ENCODE measurements at places on chromosomes 1 and 21.

DNA sequence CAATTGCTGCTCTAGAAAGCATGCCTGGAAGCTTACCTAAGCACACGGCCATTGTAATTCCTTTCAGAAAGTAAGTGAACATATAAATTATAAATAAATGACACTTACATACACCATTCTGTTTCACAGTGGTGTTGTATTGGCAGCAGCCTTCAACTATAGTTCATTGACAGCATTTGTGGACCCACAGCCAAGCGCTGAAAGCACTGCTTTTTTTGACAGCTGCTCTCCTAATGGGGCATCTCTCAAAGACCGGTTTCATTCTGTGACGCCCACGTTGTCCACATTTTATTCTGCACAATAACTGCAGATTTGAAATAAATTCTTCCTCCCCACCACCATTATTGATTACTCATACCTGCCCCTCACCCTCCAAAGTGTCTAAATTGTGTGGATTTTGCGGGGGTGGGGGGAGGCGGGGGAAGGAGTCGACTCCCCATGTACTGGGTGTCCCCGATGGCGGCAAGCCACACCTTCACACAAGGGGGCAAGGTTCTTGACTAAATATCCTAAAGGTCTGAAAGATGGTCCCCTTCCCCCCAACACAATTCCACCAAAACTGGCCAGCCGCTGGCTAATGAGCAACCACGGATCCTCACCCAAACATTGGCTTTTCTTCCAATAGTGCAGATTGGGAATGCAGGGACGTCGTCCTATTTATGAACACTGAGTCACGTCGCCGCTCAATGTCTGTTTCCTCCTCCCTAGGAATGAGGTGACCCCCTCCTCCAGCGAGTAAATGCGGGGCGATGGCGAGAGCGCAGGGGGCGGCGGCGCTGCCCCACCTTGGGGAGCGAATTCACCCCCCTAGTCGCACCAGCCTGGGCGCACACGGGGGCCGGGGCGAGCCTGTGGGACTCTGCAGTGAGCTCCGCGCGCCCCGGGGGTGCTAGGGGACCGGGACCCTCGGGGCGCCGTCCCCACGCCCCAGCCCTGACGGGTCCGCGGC, 960 bp downstream of the RCAN1 start:
- DNase-seq: no peak

DNA sequence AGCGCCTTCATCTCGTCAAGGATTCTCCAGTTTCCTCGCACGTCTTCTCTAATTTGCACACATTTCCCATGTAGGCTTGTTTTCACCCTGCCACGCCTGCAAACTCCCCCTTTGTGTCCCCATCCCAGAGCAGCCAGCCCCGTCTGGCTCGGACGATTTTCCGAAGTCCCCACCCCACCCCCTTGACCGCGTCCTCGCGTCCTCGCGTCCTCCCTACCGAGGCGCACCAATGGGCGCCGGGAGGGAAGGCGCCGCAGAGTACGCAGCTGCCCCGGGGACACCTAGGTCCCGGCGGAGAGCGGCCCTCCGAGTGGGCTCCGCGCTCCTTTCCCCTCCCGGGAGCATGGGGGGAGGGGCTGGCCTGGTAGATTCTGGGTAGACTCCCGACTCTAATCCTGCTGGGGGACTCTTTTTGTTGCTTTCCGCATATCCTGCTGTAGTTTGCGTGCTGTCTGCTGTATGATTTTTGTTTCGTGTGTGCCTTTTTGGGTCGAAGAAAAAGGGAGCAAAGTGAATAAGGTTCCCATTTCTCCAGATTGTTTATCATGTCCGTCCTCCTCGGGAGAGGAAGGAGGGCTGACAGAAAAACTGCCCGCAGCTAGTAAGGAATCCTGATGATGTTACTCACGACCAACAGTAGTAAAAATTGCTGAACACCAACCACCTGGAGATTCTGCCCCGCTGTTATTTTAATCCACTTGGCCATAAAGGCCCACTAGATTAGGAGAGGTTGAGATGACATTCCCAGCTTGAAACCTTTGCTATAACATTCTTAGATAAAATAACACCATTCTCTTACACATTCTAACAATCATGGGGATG, 1.5 kb downstream of the CACHD1 start:
- DNase-seq: no peak

DNA sequence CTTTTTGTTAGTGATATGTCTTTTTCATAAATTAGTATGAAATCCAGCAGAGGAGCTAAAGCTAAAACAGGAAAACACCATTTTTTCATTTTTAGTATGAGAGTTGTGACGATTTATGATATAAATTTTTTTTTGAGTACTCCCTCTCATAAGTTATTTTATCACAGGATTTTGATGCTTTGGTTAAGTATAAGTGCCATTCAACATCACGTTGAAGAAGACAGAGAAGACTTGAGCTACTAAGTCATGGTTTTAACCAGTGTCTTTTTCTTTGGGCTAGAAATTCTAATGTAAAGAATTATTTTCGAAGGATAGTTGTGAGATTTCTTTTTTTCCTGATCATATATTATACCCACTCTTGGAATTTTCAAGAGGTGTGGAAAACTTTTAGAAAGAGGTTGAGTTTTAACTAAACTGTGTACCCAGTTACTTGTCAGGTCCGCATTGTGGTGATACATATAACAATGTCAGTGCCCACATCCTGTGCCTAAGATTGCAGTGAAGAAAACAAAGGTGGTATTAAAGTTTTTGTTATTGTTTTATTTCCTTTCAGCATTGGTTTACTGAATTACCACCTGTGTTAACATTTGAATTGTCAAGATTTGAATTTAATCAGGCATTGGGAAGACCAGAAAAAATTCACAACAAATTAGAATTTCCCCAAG, 93.8 kb downstream of the USP25 start:
- no peak for DNase-seq

DNA sequence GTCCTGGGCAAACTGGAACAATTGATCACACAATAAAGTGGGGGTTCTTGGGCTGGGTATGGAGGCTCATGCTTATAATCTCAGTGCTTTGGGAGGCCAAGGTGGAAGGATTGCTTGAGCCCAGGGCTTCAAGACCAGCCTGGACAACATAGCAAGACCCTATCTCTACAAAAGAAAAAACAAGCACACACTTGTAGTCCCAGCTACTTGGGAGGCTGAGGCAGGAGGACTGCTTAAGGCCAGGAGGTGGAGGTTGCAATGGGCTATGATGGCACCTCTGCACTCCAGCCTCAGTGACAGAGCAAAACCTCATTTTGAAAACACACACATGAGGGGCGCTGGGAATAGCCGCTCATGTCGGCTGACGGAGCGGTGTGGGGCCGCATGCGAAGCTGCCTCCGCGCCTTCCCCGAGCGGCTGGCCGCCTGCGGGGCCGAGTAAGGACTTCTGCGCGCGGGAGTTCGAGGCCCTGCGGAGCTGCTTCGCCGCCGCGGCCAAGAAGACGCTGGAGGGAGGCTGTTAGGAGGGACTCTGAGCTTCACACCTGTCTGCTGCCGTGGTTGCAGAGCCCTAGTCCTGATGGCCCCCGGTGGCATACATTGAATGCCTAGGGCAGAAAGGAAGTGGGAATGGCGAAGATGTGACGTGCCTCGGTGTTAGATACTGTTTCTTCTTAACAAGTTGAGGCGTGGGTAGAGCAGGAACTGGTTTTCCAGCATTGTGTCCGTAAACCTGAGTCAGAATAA, 59.5 kb downstream of the ACBD3 start:
- DNase-seq: no peak

GRCh38 chr1:111821121-111821745, 65.5 kb downstream of the DDX20 start:
- DNase-seq: no peak

GRCh38 chr21:36579898-36580297, 100.0 kb upstream of the CLDN14 start:
- DNase-seq: no peak

DNA sequence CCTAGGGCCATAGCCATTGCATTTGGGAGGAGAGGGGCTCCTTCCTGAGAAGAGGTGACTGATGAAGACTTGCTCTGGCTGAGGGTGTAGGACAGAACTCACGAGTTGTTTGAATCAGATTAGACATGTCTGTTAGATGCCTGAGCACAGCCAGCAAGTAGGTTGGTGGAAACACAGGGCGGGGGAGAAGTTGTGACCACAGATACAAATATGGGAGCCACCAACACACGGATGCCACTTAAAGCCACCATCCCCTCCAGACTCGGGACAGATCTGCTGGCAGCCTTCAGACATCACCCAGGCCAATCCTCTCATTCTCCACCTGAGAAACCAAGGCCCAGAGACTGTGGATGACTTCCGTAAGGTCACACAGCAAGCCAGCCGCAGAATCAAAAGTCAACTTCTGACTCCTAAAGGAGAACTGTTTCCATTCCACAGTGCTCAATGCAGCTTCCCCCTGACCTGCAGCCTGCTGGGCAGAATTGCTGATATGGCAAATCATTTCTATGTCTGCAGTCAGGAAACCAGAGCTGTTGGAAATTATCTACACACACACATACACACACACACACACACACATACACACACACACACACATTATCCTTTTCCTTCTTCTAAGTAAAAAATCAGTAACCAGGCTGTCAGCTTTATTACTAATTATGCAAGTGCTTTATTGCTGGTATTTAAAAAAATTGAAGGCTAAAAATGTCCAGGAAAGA, 176.4 kb upstream of the KLHDC7A start:
- no peak for DNase-seq

DNA sequence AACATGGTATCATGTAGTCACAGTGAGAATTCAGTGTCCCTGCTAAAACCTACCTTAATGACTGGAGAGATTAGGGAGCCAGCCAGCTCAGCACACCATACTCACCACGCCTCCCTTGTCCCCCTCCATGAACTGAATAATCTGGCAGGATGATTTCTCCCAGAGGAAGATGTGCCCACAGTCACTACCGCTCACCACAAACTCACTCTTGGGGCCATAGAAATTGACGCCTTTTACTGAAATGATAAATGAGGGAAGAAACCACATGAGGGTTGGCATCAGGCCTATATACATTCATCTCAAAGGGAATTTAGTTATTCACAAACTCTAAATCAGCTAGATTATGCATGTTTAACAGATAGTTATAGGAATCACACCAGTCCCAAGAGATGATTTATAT, 17.4 kb downstream of the PEA15 start:
- DNase-seq: no peak

GRCh38 chr21:45533846-45534635, 8.2 kb downstream of the SLC19A1 start:
- no peak for DNase-seq

GRCh38 chr1:110387048-110387754, 3.6 kb downstream of the SLC16A4 start:
- DNase-seq: no peak

DNA sequence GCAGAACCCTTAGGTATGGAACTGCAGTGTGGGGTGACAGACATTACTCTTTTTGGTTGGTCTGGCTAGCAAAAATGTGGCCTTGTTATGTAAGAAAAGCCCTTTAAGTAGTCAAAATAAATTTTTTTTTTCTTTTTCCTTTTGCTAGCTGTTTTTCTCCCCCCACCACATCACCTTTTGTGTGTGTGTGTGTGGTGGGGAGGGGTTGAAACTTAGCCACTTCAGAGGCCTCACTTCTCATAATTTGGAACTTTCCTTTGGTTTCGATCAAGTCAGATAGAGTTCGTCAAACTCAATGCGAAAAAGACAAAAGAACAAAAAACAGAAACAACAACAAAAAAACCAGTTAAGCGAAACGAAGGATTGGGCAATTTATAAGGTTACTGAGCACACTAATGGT, 1.9 kb upstream of the PRMT2 start:
- peak; percentile 5 for DNase-seq

DNA sequence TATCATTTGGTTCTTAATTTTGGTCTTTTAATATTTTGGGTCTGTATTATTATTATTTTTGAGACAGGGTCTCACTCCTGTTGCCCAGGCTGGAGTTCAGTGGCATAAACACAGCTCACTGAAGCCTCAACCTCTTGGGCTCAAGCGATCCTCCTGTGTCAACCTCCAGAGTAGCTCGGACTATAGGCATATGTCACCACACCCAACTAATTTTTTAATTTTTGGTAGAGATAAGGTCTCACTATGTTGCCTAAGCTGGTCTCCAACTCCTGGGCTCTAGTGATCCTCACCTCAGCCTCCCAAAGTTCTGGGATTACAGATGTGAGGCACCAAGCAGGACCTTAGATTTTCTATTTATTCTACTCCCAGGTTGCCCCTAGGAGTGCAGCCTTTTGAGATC, 2.7 kb upstream of the ILF2 start:
- no peak for DNase-seq

DNA sequence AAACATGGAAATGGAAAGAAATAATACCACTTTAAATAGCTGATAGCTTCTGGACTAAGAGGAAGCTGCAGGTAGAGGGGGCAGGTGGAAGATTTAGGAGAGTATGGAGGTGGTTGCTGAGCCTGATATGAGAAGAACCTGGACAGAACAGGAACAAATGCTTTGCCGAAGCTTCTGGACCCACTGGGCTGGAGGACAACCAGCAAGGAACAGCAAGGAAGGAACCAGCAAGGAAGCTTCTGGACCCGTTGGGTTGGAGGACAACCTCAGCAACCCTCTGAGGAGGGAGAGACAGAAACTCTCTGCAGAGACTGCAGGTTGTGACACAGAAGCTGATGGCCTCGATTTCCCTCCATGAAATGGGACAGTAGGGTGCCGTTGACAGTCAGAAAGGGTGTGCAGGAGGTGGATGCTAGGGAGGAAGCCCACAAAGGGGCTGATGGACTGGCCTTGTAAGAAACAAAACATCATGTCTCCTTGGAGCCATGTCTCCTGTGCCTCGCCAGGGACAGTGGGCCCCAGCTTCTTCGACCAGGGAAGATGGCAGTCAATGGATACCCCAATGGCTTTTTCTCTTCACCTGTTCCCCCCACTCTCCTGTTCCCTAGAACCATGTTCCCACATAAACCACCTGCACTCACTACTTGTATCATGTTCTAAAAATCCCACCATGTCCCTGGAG, 8.3 kb upstream of the WNT3A start:
- DNase-seq: no peak

GRCh38 chr1:69504730-69505252, 62.9 kb upstream of the LRRC7 start:
- no peak for DNase-seq

- DNase-seq: no peak
Measured at GRCh38 chr1:33306653-33307493, 14.0 kb downstream of the A3GALT2 start.

- no peak for DNase-seq
Measured at GRCh38 chr1:239856067-239856466, 235.6 kb upstream of the FMN2 start.

- no peak for DNase-seq
Measured at GRCh38 chr1:62213075-62213914, 18.6 kb downstream of the L1TD1 start.

- DNase-seq: no peak
Measured at GRCh38 chr1:1022302-1023009, 2.5 kb downstream of the AGRN start.

- DNase-seq: no peak
Measured at GRCh38 chr1:115374598-115374997, 36.5 kb upstream of the NGF start.

GRCh38 chr1:43339584-43340232, 2.1 kb downstream of the MPL start:
- no peak for DNase-seq

DNA sequence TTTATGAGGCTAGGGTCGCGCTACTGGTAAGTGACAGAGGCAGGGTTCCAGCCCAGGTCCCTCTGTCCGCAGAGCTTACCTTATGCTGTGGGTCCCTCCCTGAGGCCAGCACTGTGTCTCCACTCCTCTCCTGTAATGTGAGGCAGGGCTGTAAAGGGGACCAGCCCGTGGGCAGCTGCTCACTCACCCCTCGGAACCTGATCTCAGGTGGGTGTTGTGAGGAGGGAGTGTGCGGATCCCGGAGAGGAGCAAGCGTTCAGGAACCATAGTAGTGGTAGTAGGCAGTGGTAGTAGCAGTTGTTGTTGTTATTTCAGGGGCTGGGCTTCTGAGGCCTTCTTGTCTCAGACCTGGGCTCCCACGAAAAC, 1.7 kb downstream of the ZC3H12A start:
- no peak for DNase-seq
